ENCODE measurements at places on chromosomes 16 and 17.

DNA sequence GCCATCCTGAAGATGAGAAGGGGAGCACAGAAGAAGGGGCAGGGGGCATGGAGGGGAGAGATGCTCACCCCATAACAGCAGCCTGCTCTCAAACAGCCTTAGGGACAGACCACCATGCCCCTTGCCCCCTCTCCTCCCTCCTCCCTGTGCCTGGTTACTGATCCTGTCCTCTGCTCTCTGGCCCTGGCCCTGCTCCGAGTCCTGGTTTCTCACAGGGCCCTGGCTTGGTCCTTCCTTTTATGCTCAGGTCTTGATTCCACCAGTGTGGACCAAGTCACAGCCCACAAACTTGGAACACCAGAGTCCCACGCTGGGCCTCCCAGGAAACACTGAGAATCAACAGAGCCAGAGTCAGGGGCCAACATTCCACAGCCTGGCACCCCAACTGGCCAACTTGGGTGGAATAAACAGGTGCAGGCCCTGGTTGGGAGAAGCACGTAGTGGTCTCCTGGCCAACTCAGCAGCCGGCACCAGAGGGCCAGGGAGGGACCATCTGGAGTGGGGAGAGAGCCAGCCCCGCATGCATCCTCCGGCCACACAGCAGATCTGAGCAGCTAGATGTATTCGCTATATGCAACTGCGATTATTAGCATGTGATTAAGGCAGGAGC lies 44.9 kb upstream of the CDC42EP4 start:
- no peak for ATAC-seq

DNA sequence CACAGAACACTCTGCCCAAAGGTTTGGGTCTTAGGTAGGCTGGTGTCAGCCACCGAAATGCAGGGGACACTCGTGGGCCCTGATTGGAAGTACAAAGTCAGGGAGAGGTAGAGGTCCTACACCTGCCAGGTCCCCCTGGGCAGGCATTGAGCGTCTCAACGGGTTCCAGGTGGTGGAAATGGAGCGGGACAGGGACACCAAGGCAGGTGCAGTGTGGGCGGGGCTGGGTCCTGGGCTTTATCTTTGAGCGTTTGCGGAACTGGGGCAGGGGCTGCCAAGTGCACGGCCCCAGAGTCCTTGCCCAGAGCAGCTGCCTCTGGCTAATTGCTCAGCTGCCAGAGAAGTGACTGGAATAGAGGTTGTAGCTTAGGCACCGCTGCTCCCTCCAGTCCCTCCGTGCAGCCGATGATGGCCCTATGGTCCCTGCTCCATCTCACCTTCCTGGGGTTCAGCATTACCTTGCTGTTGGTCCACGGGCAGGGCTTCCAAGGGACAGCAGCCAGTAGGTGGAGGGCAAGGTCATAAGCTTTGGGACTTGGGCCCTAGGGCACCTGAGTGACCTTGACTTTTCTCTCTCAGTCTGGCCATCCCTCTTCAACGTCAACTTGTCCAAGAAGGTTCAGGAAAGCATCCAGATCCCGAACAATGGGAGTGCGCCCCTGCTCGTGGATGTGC lies at the start of gene ZACN:
TSS of gene ZACN (plus strand) at position 323 of the 675 bp plus-strand sequence. CDS start at position 406, 83 bp downstream.
- no peak for ATAC-seq

GRCh38 chr17:50660042-50660886 lies 25.6 kb downstream of the ABCC3 start:
- ATAC-seq, result peak; percentile 14

DNA sequence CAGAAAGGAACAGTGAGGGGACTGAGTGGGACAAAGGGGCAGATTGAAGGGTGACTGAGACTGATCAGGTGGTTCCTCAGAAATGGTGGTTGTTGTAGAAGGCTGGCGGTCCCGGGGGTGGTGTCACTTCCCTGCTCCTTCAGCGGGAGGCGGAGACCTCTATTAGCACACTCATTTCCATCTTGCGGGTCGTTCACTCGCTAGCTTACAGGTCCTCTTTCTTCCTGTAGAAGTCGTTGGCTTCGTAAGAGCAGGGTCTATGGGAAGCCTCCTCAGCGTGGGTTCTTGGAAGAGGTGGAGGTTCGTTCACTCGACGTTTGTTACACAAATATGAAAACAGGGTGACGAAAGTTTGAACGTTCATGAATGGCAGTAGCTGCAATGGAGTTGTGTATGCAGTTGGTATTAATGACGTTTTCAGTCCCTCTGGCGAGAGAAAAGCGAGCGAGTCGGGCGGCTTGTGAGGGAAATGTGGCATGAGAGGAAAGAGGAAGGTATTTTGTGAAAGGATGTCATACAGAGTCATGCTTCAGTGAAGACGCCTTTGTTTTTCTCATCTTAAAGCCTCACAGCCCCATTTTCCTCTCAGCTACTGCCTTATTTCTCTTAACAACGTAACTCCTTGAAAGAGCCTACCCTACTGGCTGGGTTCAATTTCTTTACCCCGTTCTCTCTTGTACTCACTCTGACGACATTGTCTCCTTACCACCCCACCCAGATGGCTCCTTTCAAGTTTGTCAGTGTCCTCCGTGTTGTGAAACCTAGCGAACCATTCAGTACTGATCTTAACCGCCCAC lies 667 bp downstream of the EFCAB13 start:
- ATAC-seq, result peak; percentile 25

GRCh38 chr17:42248351-42249179 lies 27.6 kb downstream of the STAT5B start:
- peak; percentile 73 for ATAC-seq

GRCh38 chr16:89565506-89566372 lies 5.3 kb downstream of the RPL13 start:
- peak; percentile 35 for ATAC-seq

DNA sequence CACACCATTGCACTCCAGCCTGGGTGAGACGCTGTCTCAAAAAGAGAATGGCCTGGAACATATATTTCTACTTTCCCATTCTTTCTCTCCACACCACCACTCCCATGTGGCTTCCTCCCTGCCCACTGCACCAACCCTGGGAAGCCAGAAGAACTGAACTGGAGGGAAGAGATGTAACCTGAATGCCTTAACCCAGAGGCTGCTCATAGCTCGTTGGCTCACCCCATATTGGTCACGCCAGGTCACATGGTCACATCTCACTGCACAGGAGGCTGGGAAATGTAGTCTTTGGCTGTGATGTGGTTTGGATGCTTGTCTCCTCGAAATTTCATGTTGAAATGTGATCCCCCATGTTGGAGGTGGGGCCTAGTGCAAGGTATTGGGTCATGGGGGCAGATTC lies 5.9 kb upstream of the DNAH17 start:
- peak; percentile 51 for ATAC-seq

DNA sequence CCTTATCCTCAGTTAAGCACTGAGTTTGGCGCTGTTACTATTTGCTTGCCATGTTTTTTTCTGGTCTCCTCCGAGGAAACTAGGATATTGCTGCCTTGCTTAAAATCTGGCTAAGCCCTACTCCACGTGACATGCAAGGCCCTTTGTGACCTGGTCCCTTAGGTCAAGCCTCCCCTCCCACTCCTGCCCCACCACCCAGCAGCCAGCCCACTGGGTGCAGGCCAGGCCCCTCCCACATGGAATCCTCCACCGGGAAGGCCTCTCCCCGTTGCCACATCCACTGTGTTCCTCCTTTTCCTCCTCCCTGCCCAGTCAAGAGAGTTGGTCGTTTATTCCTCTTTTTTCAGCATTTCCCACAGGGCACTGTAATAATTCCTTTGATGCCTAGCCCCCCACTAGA lies 16.2 kb downstream of the PSMD3 start:
- ATAC-seq, result no peak

DNA sequence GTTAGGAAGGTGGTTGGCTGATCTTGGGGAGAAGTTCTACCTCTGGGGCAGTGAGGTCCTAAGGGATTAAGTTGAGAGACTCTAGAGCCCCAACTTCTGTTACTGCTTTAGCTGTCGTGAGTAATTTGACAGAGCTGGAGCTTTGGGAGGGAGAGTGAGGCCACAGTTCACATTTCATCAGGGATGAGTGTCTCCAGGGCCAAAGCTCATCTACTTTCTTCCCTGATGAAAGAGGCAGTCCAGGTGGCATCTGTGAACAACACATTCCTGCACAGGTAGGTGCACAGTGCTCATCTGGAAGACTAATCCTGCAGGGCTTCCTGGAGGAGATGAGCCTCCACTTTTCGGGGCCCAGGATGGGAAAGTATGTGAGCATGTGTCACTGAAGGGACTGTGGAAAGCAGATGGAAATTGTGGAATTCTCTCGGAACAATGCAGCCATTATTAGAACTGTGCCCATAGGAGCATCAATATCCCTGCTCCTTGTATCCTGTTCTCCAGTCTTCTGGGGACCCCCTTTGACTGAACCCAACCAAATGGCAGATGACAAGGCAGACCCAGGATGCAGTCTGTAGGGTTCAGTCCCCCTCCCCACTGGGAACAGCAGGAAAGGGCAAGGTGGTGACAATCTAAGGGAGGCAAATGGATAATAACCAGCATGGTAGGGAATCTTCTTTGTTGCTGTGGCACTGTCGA lies 9.0 kb downstream of the DYNLL2 start:
- ATAC-seq, result no peak
